ENCODE measurements at places on chromosomes 7 and 10.

DNA sequence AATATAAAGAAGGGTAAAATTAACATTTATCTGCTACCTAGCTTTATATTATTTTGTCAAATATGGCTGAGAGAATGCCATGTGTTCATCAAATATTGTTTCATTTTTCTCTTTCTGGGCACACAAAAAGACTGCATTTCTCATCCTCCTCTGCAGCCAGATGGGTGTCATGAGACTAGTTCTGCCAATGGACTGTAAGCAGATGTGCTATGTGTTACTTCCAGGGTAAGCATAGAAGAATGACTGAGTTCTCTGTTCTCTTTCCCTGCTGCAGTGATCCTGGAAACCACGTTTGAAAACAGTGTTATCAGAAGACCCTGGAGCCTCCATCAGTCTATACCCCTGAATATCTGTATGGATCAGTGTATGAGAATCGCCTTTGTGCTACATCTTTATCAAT lies 24.1 kb upstream of the SLK start:
- no peak for DNase-seq

GRCh38 chr10:35781643-35782035 lies 139.5 kb upstream of the FZD8 start:
- DNase-seq: no peak

DNA sequence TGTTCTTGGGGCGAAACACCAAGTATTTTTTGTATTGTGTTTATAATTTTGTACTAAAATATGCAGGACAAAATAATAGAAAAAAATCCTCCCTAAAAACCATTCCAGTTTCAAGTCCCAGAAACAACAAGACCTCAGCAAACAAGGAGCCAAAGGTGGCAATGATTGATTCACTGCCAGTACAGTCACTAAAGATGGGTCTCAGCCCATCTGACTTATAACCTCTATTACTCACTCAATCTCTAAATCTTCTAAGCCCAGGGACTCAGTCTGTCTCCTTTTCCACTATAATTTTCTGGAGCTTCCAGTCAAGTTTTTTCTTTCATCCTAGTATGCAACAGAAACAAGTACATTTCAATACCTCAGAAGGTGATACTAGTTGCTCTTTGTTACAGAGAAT lies 33.3 kb downstream of the SNX13 start:
- no peak for DNase-seq

DNA sequence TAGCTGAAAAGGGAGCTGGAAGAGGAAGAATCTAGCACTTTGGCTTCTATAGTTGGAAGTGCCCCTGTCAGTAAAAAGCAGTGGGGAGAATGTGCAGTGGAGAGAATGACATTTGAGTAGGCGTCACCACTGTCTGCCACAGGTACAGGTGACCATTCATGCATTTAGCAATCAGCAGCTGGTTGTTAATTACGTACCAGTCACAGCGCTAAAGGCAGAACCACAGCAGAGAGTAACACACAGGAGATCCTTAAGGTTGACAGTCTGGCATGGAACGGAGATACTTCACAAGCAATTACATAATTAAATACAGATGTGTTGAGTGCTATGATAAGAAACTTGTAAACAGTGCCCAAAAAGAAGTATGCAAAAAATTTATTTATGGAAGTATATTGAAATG lies 24.8 kb downstream of the C10orf67 start:
- DNase-seq: no peak

GRCh38 chr7:82672078-82672477 lies 228.5 kb upstream of the CACNA2D1 start:
- no peak for DNase-seq

DNA sequence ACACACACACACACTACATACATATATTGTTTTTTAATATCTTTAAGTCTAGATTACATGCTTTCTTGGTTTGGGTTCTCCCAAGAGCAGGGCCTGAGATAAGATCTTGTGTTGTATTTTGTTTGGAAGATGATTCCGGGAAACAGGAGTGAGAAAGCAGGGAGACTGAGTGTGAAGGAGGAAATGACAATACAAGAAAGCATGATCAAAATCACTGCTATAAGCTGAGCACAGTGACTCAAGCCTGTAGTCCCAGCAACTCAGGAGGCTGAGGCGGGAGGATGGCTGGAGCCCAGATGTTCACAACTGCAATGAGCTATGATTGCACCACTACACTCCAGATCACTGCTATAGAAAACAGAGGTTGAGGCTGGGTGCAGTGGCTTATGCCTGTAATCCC lies 267.6 kb downstream of the SKIDA1 start:
- DNase-seq: no peak

DNA sequence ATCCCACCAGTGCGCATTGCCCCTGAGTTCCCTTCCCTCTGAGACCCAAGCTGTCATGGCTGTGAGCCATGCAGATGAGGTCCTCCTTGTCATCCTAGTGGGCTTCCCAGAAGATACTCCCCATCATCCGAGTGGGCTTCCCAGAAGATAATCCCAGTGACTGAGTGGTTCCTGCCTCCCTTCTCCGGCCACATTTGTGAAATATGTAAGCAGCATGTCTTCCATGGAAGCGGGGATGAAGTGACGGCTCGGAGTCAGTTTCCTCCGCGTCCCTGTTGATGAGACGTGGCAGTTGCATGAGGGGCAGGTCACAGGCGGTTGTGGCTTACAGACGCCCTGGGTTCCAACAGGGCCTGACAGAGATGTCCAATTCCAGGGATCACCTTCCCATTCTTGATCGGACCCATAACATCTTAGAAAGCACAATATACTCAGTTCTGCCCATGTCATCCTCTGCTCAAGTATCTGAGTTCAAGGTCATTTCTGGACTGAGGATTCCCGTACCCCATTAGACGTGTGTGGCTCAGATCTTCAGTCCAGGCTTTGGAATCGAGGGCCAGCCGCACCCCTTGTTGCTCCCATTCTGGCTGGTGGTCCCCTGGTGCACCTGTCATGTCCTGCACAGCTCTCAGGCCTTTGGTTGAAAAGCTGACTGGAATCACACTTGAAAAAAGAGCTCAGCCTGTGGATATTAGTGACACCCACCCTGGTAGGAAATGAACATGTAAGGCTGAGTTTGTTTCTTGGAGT lies 166.9 kb downstream of the PTPRN2 start:
- no peak for DNase-seq

GRCh38 chr10:103576862-103577261 lies 83.4 kb downstream of the NEURL1 start:
- peak; percentile 45 for DNase-seq

GRCh38 chr10:102457591-102458150 lies 6.3 kb upstream of the C10orf95 start:
- DNase-seq: no peak
